ENCODE measurements at places on chromosomes 3 and 15.

GRCh38 chr3:43319376-43319775 is 33.0 kb downstream of the SNRK start:
- DNase-seq = no peak

GRCh38 chr15:81843226-81843625 is 202.6 kb downstream of the MEX3B start:
- DNase-seq = no peak

- no peak for DNase-seq
These were observed 451.1 kb upstream of the TPRG1 start for GRCh38 chr3:188720636-188721035.

GRCh38 chr3:1214933-1215332 is 122.1 kb downstream of the CNTN6 start:
- no peak for DNase-seq

DNA sequence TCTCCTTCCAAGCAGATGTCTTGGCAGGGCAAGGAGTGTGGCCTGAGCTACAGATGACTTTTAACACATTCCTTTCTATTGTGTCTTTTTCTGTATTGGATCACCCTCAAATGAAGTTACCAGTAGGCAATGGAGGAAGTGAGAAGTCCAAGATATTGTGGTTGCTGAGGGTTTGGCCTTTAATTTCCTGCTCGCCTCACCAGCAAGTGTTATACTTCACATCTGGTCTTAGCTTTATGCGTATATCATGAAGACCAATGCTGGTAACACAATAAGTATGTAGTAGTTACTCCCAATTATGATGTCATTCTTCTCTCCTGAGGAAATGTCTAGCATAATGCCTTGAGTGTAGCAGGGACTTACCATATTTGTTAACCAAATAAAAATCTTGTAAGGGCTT is 179.9 kb downstream of the ZIC1 start:
- no peak for DNase-seq

DNA sequence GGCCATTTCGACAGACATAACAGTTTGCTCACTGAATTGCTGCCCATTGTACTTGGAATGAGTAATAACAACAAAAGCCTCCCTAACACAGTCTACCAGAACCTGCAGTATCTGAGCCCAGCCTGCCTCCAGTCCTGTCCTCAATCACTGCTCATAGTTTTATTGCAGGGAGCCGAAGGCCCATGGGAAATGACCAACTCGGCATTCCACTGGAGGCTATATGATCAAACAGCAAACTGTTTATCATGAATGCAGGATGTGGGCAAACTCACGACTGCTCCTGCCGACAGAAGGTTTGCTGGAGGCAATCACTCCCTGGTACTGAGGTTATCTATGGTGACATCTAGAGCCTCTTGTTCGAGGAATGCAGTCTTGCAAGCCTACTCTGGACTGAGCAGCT is 46.3 kb downstream of the LSM3 start:
- DNase-seq = no peak

- DNase-seq = no peak
These were observed 39.6 kb downstream of the VPS13C start for GRCh38 chr15:62020576-62021160.

- no peak for DNase-seq
These were observed 130.9 kb upstream of the CTDSPL start for GRCh38 chr3:37730825-37731224.

GRCh38 chr15:73677146-73677607 is 7.0 kb upstream of the CD276 start:
- DNase-seq = peak; percentile 19

- no peak for DNase-seq
These were observed 10.3 kb upstream of the GPR160 start for GRCh38 chr3:170027233-170028102.

DNA sequence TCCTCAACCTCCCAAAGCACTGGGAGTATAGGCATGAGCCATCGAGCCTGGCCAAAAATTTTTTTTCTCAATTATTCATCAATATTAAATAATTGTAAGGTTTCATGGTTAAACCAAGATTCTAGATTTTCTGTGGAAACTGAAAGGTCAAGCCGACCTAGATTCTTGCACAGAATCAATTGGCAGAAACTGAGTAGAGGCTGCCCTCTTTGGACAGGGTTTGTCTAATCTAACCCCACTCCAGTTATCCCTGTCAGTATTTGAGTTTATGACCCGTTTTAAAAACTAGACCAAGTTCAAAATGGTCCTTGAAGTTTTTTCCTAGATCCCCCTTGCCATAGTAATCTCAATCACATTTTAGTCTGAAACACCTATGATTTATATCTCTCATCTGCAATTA is 8.6 kb upstream of the ADAM10 start:
- DNase-seq = no peak

- no peak for DNase-seq
These were observed 79.8 kb downstream of the RFTN1 start for GRCh38 chr3:16433701-16434151.

DNA sequence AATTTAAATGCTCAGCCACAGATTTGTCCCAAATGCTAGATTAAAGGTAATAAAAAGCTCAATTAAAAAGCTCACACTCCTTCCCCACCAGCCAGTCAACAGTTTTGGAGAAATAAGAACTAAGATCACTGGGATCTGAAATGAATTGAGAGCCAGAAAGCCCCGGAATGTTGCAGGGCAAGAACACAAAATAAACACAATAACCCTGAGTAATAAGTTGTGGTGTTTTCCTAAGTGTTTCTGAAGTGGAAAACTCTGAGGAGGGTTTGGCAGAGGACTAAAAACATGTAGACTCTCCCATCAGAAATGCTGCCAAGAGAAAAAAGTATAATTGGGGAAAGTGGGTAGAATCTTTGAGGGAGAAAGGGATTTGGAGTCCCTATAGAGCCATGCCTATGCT is 127.8 kb downstream of the ABI3BP start:
- DNase-seq = no peak

DNA sequence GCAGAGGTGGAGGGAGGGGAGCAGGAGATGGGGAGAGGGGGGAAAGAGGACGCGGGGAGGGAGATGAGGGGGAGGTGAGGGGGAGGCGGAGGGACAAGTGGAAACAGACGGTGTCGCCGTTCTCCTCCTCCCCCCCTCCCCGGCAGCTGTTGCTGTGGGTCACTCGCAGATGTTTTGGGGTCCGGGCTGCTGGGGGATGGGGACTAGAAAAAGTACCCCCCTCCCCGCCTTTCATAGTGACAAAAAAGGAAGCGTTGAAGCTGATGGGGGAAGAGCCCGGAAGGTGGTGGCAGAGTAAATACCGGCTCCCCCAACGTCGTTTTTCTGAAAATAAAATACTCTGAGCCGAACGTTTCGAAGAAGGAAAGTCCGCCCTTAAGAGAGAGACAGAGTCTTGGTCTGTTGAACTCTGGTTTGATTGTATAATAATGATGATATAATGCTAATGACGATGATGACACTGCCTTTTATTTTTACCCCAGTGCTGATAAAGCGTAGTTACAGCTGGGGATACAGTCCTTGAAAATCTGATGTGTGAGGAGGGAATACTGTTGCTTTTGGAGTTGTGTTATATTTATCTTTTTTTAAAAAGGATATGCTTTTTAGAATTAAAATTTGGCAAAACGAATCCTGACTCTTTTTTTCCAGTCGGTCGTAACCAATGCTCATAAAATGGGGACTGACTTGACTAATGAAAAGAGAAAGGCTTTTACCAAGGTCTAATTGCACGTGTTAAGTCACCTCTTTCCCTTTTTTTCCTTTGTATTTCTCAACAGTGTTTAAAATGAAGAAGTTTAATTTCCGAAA is 993 bp downstream of the STXBP5L start:
- no peak for DNase-seq

GRCh38 chr3:55488398-55489055 is 1.4 kb upstream of the WNT5A start:
- DNase-seq = no peak

GRCh38 chr3:9955067-9955502 is 2.9 kb upstream of the PRRT3 start:
- DNase-seq = no peak

DNA sequence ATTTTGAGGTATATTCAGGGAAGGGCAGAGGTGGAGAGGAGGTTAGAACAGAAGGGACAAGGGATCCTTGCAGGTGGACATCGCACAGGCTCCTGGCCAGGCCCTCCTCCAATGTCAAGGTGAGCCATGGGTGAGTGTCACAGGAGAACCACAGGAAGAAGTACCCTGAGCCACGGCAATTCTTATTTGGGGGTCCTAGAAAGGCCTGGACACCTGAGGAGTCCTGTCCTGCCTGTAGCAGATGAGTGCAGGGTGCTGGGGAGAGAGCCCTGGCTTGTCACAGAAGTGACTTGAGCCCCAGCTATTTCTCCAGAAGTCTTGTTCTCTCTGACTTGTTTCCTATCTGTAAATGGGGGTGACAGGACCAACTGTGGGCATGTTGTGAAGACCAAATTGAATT is 4.3 kb downstream of the SLC6A20 start:
- DNase-seq = no peak

GRCh38 chr3:143806038-143806437 is 42.2 kb downstream of the SLC9A9 start:
- DNase-seq = no peak
